NCI-H2081 treated with DMSO at 0.1 percent for 48 hours (cell line): ENCODE measurements at places on chromosomes 4 and X.

GRCh38 chrX:113741744-113742143, 842.1 kb upstream of the HTR2C start:
- peak; percentile 17 for DNase-seq

- no peak for DNase-seq
Observed at GRCh38 chrX:51837451-51837850, 56.0 kb upstream of the MAGED1 start.

DNA sequence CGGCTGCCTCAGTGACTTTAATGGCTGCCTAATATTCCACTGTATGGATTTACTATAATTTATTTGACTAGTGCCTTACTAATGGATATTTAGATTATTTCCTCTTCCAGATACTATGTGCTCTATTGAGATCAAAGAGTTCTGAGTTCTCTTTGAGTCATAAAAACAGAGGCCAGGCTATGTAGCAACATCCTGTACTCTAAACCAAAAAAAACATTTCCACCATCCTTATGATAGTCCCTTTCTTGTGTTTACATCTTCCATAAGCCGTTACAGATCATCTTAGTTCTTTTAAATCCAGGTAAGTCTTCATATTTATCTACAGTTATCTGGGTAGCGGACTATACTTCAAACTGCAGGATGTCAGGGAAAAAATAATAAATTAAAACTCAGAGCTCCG, 56.6 kb upstream of the TMEM184C start:
- DNase-seq: no peak

DNA sequence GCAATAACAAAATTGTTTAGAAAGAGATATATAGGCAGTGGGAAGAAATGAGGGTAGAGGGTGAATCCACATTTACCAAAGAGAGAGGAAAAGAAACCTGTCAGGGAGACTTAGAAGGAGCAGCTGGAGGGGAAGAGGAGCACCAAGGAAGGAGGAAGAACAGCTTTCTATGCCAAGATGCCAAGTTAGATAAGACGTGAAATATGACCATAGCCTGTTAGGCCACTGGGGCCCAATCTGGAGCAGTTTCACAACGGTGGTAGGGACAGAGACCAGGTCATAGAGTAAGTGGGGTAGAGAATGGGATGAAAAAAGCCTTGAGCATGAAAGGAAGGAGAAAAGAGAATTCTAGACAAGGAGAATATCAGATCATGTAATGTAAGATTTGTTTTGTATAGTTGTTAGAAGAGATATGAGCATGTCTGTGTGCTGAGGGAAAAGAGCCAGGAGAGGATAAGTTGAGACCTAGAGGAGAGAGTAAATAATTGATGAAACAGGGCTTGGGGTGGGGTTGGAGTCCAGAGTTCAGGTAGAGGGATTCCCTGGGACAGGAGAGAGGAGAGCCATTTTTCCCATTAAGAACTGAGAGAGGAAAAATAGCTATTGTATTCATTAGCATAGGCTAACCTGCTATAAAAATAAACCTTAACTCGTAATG, 4.4 kb upstream of the SOWAHB start:
- DNase-seq: no peak

- no peak for DNase-seq
Observed at GRCh38 chrX:17654116-17654515, 83.2 kb upstream of the SCML1 start.

GRCh38 chr4:81519856-81520255, 48.1 kb upstream of the RASGEF1B start:
- DNase-seq: no peak

GRCh38 chr4:41882625-41883347, 52.4 kb upstream of the TMEM33 start:
- peak; percentile 49 for DNase-seq

- DNase-seq: no peak
Observed at GRCh38 chr4:155307731-155308277, 69.0 kb downstream of the MAP9 start.

DNA sequence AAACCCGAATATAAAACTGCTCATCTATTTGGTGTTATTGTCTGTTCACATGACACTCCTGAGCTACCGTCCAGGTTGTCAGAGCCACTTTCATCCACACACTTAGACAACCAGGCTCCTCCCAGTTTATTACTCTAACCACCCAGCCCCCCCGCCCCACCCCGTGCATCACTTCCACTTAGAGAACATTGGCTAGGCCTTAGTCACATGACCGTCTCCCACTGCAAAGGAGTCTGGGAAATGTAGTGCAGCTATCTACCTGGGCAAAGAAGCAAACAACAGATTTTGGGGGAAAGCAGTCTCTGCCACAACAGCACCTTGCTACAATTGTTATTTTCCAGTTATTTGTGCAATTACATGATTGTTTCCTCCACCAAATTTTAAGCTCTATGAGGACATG, 57.6 kb upstream of the RBPJ start:
- DNase-seq: no peak

- DNase-seq: no peak
Observed at GRCh38 chrX:139844884-139845283, 88.0 kb downstream of the ATP11C start.

GRCh38 chr4:89488736-89489135, 181.1 kb upstream of the GPRIN3 start:
- DNase-seq: no peak

DNA sequence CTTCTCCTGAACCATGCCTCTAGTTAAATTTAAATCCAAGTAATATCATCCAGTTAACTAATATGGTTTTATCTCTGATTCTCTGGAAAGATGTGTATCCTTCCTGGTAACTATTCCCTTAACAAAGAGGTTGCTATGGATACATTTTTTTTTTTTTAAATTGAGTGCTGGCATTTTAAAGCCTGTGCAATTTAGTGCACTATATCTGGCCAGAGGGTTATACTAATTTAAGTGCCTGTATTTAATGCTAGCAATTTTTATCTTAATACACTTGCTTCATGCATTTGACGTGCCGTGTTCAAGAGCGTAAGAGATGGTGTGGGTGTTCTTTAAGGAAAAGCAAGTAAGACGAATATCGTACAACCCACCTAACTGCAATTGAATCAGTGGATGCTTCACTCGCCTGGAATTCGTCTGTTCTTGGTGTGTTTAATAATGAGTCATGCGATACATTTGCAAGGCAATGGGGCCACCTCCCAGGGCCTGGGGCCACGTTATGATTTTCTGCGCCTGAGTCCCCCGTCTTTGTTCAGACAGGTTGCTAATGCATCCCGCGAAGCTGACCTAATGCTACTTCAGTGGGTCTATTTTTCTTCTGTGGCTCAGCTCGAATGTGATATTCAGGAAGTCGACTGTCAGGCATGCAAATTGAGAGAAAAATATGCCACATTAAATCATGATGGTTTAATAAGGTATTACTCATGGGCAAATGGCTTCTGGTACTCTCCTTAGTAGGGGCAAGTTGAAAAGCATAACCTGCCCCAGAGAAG, 14.2 kb upstream of the MID1 start:
- no peak for DNase-seq

- DNase-seq: no peak
Observed at GRCh38 chr4:36242629-36243354, 1.5 kb downstream of the ARAP2 start.

GRCh38 chr4:148730766-148731165, 288.6 kb upstream of the NR3C2 start:
- DNase-seq: no peak

DNA sequence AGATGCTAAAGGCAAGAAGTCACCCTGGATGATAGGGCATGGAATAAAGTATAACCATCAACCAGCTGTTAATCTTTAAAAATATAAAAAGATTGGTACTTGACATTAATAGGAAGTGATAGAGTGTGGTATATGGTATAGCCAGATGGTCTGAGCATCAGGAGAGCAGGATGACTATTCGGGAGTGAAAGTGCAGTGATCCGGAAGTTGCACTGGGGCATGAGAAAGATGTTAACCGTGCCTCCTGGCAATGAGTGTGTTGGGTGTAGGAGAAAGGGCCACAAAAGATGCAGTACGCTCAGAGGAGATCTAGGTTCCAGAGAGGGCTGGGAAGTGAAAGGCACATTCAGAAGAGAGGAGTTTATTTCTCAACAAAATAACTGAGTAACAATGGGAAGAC, 65.0 kb downstream of the TSPAN7 start:
- DNase-seq: no peak

DNA sequence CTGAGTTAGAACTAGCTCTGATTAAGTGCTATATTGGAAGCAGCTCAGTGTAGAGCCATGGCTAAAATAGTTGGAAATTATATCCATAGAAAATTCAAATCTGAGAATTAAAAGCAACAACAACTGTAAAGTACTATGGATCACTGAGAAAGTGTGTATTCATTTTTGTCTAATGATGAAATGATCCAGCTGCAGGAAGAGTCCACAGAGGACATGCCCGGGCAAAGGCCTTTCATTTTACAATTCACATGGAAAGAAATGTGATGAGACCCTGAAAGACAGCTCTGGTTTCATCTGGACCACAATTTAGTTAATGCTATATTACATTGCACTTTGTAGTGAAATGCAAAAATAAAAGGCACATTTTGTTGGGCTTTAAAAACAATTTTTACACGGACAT, 196.8 kb upstream of the FAT1 start:
- DNase-seq: no peak

DNA sequence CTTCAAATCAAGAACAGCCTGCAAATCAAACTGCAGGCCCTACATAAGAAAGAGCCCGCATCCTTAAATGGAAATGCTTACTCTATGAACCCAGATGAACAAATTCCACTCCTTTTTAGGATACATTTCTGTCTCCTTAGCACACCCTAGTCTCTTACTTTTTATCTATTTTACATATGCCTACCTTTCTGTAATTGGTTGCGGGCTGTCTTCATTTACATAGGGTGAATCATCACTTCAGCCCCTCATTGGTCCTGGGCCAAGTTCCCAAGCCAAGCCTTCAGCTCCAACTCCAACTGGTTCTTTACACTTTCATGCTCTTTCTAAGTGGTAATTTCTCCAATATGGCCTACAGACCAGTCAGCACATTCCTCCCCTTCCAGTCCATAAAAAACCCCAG, 219.3 kb downstream of the TRAM1L1 start:
- DNase-seq: no peak

- no peak for DNase-seq
Observed at GRCh38 chr4:101019313-101019712, 328.0 kb downstream of the PPP3CA start.

DNA sequence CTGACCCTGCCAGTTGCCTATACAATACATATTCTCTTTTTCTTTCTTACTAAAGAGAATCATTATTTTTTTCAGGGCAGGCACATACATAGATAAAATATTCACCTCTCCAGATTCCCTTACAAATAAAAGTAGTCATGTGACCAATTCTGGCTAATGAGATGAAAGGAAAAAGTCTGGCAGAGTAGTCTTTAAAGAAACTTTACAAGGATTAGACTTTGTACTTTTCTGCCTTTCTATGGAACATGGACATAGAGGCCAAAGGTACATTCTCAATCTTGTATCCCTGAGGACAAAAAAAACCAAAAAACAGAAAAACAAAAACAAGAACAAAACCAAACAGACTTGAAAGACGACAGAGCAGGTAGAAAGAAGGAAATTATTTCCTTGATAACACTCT, 75.6 kb downstream of the DCK start:
- DNase-seq: no peak

- no peak for DNase-seq
Observed at GRCh38 chrX:39950018-39950688, 147.6 kb downstream of the BCOR start.

- no peak for DNase-seq
Observed at GRCh38 chr4:43990551-43990950, 458.1 kb downstream of the KCTD8 start.

DNA sequence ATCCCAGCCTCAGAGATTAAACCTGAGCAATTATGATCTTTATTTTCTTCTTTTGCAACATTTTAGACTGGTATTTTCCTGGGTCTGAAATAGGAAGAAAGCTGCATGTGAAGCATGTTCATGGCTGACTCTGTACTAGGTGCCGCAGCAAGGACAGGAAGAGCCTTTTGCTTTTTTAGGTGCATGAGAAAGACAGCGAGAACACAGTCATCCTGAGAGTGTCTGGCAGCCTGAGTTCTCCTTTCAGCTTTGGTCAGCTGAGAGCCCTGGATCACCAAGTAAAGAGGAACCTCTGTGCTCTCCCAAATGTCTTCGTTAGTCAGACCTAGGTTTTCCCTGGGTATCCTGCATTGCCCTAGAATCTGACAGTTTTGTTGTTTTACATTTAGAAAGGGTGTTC, 29.8 kb downstream of the FAM149A start:
- no peak for DNase-seq

- no peak for DNase-seq
Observed at GRCh38 chr4:4717692-4718091, 141.8 kb upstream of the MSX1 start.

DNA sequence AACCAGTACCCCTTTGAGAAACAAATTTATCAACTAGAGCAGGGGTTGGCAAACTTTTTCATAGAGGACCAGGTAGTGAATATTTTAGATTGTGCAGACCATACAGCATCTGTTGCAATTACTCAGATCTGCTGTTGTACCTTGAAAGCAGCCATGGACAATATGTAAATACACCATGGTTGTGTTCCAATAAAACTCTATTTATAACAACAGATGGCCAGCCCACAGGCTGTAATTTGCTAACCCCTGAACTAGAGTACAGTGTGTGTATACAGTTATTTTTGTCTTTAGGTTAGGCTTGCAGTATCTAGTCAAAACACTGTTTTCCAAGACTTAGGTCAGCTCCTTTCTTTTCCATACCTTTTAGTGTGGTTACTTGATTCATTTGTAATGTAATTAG, 54.4 kb downstream of the PHKA1 start:
- DNase-seq: no peak

DNA sequence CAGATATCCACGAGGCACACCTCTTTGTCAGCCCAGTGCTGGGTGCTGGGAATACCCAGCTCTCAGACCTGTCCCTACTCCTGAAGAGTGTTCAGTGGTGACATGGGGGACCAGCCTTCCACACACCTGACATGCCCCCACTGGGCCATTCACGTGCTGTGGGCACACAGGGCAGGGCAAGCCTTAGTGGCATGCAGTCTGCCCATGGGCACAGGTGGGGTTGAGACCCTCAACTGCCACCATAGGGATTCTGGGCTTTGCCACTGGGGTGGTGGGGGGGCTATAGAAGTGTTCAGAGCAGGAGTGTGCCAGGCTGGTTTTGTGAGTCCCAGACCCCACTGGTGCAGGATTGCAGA, 16.7 kb upstream of the PSAPL1 start:
- no peak for DNase-seq

DNA sequence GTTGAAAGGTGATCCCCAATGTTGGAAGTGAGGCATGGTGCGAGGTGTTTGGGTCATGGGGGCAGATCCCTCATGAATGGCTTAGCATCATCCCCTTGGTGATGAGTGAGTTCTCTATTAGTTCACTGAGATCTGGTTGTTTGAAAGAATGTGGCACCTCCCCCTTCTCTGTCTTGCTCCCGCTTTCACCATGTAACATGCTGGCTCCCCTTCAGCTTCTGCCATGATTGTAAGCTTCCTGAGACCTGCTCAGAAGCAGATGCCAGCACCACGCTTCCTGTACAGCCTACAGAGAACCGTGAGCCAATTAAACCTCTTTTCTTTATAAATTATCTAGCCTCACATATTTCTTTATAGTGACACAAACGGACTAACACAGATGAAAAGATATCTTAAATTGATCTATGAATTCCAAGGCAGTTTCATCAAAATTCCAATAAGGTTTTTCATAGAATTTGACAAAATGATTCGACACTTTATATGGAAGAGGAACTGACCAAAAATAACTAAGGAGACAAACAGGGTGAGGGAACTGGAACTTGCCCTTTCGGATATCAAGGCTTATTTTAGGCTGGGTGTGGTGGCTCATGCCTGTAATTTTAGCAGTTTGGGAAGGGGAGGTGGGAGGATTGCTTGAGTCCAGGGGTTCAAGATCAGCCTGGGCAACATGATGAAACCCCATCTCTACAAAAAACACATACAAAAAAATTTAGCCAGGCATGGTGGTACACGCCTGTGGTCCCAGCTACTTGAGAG, 56.9 kb upstream of the OGT start:
- DNase-seq: no peak
